Mammary epithelial cell (primary cell): ENCODE measurements at places on chromosomes 2 and 18. TPM values are rescaled to one million over a fixed set of nuclear protein-coding genes. Genes with fewer than 3 reads are reported as not detected.

Gene RIOK3
- 94.1 and 110 TPM in 2 replicates for total RNA-seq

Gene CROCC2
- not detected for total RNA-seq

Gene MARCO
- not detected for total RNA-seq

Gene POTEJ
- total RNA-seq: not detected

Gene KHK
- 0.33 TPM for total RNA-seq

Gene ASB18
- total RNA-seq: not detected in 2 replicates

Gene HRH4
- total RNA-seq: under 0.01 TPM

Gene NYAP2
- total RNA-seq: not detected in 2 replicates

Gene TLX2
- total RNA-seq: 0.19 and 0.33 TPM in 2 replicates
